Motor neuron (in vitro differentiated cells): ENCODE measurements at places on chromosomes 5 and 9. TPM values are rescaled to one million over a fixed set of nuclear protein-coding genes. Genes with fewer than 3 reads are reported as not detected.

DNA sequence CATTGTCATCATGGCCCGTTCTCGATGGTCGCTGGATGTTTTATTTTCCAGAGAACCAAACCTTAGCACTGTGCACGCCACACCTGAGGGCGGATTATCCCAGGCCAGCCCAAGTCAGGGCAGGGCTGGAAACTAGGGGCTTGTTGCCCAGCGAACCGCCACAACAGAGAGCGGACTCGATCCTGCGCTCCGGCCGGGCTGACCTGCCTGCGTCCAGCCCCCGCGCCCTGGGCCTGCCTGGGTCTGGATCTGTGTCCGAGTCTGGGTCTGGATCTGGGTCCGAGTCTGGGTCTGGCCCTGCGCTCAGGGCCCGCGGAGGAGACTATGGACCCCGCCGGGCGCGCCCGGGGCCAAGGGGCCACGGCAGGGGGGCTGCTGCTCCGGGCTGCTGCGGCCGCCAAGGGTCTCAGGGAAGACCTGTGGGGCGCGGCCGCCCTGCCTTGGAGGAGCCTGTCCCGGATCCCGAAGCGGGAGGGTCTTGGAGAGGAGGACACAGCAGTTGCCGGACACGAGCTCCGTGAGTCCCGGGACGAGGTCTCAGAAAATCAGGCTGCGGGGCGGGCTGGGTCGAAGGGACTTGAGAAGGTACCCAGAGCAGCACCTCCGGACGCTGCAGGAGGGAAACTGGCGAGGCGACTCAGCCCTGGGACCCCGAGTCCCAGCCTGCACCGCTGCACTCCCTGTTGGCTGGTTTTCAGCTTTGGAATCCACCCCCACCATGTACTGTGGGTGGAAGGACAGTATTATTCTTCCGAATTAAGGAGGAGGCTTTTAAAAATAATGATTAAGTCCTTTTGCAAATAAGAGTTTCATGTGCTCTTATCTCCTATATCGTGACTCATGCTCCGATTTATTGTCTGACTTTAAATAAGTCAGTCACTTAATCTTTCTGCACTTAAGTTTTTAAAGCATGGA, at the start of gene ANKDD1B:
TSS of gene ANKDD1B (plus strand) at position 143 of the 915 bp plus-strand sequence. CDS start at position 325, 182 bp downstream.
- ATAC-seq = peak; percentile 74

DNA sequence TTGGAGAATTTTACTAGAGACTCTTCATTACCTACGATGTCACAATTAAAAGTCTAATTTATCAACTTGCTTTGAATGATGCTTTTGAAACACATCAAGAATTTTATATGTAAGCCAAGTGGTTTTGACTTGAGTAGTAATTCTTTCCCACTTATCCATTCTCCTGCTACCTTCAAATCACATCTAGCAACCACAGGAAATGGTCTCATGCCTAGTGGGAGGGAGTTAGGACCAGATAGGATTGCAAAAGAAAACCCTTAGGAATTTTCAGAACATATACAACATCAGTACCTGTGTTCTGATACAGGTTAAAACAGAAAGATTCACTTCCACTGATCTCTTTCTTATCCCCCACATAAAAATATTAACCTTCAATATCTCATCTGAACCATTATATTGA, 260.4 kb downstream of the CWC27 start:
- no peak for ATAC-seq

- peak; percentile 44 for ATAC-seq
Observed at GRCh38 chr5:159825551-159826051, 90.7 kb upstream of the ADRA1B start.

DNA sequence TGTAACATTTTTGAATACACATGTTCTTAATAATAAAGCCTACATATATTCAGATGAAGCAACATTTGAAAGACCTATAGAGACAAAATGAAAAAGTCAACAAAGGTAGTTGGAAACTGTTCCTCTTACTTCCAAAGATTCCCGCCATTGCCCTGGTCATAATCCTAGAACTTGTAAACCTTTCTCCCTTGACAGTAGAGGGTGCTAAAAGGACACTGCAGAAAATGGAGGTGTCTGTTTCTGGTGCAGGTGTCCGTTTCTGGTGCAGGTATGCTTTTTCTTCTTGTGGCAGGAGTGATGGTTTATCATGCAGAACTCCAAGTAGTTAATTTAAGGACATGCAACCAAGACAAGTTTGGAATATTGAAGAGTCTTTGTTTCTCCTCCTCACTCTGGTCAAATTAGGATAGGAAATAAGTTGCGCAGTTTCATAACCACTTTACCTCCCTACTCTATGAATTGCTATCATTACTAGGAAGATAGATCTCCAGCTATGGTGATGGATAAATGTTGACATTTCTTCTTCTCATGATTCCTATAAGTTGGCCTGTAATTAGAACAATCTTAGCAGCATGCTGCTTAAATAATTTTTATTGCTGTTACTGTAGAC, 56.0 kb upstream of the FAM174A start:
- ATAC-seq = no peak

DNA sequence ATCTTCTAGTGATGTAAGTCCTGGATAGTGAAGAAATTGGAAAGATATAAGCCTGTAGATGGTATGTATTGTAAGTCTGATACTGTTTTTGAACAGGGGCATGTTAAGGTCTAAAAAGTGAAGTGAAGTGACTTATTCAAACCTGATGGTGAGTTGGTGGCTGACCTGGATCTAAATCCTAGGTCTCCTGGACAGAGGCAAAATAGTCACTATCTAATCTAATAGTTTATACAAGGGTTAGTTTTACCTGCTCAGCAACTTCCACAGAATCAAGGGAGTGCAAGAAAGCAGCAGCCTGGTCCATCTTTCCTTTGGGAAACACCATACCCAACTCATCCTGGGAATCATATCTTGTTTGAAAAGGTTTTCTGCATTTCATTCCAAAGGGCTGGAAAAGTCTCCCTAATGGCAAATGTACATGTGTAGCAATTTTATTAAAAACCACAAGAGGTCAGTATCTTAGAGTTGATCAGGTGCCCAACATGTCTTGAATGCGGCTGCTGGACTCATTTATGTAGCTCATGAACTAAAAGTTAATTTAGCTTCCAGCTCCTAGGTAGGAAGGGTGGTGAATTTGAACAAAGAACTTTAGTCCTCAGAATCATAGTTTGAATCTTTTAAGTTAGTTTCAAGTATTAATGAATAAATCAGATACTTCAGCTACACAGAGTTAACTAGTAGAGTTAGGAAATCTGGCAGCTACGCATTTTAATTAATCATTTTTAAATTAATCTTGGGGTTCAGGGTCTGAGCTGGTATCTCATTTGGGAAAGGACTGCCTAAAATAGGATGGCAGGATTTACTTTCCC, 26.0 kb downstream of the SKP2 start:
- peak; percentile 65 for ATAC-seq

DNA sequence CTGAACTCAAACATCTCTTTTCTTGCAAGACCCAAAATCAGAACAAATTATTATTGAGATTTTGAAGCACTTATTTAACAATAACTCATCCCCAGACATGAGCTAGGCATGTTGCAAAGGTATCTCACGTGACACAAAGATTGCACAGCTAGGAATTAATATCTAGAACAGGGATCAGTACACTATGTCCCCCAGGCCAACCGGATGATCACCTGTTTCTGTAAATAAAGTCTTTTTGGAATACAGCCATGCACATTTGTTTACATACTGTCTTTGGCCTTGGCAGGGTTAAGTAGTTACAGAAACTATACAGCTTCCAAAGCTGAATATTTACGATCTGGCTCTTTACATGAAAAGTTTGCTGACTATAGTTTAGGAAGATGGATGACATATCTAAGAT, 287.7 kb downstream of the ACTL7B start:
- no peak for ATAC-seq

- ATAC-seq = peak; percentile 50
Observed at GRCh38 chr9:106962615-106963363, 99.8 kb downstream of the ZNF462 start.

DNA sequence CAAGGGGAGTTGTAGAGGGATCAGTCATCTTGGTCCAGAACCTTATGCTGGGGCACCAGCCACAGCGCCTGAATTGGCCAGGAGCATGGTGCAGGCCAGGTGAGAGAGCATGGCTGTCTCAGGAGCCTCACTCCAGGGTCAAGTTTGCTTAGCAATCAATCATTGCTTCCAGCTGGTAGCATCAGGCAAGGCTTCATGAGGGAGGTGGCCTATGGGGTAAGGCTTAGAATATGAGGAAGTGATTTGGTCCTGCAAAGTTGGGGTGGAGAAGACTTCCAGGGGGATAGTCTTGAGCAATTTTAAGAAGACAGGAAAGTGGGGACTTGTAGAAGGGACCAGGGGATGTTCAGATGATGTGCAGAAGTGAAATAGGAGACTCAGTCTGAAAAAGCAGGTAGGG, 53.9 kb upstream of the PITX1 start:
- no peak for ATAC-seq

DNA sequence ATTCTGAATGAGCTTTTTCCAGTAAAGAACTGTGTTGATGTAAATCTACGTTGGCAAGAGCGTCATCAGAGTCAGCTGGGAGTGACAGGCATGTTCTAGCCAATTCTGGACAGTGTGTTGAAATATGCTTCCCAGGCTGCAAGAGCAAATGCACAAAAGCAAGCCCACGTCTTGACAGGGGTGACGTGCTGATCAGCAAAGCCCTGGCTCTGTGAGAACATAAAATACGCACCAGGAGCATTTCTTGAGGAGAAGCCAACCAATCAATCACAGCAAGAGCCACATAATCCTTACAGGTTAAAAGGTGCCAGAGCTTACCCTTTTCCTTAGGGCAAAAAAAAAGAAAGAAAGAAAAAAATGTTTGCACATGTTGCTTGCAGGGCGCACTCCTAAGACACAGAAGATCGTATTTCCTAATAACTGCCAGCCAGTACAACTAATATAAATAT, 148.1 kb downstream of the PDE4D start:
- ATAC-seq = peak; percentile 93

- ATAC-seq = no peak
Observed at GRCh38 chr9:107173422-107174180, 109.5 kb upstream of the RAD23B start.

- ATAC-seq = no peak
Observed at GRCh38 chr5:124001036-124001615, 489.1 kb downstream of the CSNK1G3 start.

DNA sequence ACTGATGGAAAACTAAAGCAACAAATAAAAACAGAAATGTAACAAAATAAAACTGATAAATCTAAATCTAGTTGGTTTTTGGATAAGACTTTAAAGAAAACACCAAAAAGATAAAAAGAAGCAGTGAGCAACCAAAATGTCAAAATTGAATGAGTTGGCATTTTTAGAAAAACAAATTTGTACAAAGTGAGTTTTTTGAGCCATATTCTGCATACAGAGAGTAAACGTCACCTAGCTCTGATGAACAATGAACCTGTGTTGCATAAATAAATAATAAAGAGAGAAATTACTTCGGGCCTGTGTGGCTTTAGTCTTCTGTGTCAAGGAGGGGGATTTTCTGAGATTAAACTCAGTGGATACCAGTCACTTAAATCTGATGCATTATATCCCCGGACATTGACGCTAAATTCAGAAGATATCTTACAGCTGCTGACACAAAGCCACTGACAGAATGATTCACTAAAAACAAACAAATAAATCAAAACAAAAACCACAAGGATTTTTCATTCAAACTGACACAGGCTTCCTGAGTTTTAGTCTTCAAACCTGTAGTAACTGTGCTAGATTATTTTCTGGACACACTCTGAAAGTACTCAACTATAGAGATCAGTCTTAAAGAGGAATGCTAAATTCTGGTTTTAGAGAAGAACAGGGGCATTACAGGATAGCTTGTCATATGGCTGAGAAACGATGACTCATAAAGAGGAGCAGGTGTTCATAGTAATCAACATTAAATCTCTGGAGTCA, 403.5 kb upstream of the ST8SIA4 start:
- ATAC-seq = peak; percentile 74

GRCh38 chr5:76663573-76663972, 40.4 kb upstream of the F2RL2 start:
- ATAC-seq = no peak

DNA sequence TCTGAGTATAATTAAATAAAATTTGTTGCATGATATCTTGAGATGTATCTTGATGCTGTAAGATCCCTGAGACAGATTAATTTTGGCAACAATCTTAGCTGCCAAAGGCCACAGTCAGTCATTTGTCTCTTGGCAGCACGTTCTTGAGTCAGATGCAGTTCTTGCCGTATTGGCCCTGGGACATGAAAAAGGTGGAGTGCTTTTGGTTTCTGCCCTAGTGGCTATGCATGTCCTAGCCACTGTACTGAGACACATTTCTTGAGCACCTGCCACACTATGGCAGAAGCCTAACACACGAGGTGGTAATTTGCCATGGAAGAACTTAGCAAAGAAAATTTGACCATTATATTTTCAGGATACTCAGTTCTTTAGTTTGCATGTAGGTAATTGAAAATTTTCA, 45.0 kb upstream of the PHF2 start:
- ATAC-seq = no peak

DNA sequence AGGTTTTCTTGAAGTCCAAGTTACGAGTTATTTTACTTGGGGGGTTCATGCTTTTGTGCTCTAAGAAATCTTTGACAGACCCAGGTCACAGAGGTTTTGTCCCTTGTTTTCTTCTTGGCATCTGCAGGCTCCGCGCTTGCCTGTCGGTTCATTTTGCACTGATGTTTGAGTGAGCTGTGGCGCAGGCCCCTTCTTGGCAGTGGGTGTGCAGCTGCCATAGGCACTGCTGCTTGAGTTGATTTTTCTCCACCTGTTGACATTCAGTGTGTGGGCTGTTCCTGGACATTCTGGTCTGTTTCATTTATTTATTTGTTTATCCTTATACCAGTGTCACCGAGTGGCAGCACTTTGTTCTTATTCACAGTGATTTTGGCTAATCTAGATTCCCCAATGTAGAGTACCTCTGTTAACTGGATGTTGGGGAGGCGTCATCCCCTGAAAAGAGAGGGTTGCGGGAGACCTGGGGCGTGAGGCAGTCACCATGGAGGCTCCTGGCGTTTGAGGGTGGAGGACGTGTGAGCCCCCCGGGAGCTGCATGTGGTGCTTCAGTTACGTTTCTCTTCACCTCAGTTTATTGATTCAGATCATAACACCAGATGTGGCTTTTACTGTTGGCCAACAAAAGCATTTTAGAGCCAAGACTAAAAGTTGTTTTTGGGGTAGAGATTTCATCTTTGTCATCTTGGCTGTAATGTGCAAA, 121.4 kb upstream of the CACNA1B start:
- no peak for ATAC-seq

MARVELD2 gene
- 0.22 and 0.96 TPM in 2 replicates for total RNA-seq

C5orf58 gene
- total RNA-seq = 0.15 TPM in 1 of 2 replicates, not detected in the other

SH2D3C gene
- total RNA-seq = 9.4 and 10.6 TPM in 2 replicates

GNA14 gene
- 0.50 and 0.52 TPM in 2 replicates for total RNA-seq

NAIF1 gene
- total RNA-seq = 7.6 and 8.0 TPM in 2 replicates

NUTM2G gene
- total RNA-seq = 0.63 and 0.77 TPM in 2 replicates
